Lung (tissue), 17 donors: ENCODE measurements at places on chromosomes 4 and X. TPM values are rescaled to one million over a fixed set of nuclear protein-coding genes. Genes with fewer than 3 reads are reported as not detected.

GRCh38 chrX:132144061-132144460 is 16.2 kb upstream of the FRMD7 start:
- DNase-seq = no peak

GRCh38 chr4:140308366-140309123 is 64.9 kb upstream of the SCOC start:
- DNase-seq = no peak

DNA sequence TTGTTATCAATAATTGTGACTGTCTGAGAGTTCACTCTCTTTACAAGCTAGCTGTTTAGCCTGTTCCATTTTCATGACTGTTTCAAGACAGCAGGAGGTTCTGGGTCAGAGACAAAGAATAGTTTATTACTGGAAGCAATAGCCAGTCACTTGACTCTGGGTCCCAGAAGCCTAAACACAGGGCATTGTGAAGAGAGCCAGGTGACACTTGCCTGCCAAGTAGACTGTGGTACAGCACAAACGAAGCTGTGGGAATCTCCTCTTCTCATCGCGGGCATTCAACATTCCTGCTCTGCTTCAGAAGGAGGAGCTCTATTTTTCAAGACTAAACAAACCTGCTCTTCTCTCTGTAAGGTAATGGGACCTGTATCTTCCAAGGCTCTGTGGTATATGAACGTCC is 485.1 kb downstream of the TRIML1 start:
- no peak for DNase-seq

DNA sequence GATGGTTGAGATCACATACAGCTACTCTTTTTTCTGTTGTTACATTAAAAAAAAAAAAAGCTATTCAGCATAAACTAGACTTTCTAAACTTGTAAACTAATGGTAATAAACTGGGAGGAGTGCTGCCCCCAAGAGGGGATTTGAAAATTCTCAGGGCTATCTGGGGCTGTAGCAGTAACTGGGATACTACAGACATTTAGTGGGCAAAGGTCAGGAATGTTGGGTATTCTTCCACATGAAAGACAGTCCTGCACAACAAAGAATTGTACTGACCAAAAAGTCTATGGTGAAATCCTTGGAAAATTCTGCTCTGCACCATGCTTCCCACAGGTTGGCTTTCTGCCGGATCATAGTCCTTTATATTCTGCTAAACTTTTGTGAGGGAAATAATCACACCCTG is 232.6 kb upstream of the BOD1L1 start:
- no peak for DNase-seq

DNA sequence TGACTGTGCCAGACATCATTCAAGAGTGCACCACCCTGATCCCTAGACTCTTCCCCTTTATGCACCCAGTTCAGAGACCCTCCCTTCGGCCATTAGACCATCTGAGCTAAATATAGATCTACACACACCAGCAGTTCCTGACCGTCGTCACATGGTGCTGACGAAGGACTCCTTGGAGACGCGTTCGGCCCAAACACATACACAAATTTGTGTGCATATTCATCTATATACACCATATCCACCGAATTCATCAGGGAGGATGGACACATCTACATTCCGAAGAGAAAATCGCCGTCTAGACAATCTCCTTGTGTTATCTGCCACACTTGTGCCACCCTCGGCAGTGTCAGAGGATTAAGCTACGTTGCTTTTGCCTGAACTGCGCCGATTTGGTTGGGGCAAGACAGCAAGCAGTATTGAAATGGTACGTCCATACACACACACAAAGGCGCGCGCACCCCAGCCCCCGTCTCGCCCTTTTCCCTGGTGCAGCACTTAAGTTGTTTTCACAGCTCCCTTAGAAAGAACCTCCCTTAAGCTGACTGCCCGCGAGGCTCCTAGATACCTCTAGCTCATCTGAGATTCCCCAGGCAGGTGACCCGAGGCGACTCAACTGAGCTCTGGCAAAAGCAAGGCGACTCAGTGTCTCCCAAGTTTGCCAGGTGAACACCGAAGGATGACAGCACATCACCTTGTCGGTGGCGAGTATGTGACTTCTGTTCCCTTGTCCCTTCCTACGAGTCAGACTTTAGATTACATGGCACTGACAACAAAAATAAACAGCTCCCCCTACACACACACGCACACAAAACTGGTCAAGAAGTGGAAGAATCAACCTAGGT is 1.0 kb downstream of the RASGEF1B start:
- peak; percentile 78 for DNase-seq

DNA sequence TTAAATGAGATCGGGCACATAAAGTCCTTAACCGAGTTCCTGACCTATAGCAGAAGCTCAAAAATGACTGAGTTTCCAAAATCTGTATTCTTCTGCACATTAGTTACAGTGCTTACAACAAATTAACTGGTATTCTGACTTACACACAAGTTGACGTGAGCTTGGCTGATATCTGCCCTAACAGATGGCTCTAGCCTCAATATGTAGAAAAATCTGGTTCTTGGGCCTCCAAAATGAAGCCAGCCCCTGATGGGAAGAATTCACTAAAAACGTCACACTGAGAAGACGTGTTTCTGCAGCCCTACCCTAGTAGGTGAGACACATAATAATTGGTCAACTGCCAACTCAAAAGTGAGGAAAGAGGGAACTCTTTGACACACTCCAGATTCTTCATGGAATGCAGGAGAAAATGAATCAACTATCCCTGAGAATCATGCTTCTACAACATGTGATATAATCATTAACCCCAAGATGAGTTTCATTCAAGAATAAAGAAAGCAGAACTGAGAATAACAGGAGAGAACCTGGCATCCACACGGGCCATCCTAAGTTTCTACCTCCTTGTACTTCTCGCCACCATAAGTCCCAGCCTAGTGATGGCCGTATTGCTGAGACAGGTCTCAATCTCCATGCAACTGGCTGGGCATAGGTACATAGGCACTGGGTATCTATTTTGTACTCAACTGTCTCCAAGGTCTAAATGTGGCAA is 8.2 kb downstream of the STX18 start:
- DNase-seq = no peak

DNA sequence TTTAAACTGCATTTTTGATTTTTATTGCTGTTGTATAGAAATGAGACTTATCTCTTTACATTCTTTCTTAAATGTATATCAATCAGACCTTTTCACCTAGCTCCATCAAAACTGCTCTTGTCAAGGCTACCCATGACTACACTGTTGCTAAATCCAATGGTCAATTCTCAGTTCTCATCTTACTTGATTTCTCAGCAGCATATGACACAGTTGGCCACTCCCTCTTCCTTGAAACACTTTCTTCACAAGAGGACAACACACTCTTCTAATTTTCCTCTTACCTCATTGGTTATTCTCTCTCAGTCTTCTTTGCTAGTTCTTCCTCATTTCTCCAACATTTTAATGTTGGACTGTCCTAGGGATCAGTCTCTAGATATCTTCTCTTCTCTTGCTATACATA is 94.1 kb upstream of the CITED1 start:
- no peak for DNase-seq

DNA sequence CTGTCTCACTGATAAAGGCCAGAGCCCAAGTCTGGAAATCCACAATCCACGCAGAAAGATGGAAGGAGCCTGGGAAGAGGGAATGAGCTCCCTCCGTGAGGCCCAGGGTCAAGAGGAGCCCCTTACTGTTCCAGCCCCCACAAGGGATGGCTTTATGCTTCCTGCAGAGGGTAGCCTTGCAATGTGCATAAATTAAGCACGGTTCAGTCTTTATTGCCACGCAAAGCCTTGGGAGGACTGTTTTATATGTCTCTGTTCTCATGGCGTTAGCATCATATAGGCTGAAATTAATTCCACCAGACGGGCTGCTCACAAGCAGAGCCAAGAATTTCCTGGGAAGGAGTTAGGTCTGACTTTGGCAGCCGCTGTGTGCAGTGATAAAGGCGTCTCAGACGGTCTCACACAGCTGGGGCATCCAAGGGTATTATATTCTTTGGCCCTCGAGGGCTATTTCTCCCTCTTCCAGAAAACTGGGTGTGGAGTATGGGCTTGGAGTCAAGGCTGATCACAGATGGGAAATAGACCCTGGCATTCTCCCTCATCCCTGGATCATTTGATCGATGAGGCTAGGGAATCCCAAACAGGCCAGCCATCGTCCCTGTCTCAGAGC is 38.5 kb downstream of the CYTL1 start:
- peak; percentile 47 for DNase-seq

GRCh38 chr4:37400241-37400881 is 155.8 kb downstream of the NWD2 start:
- DNase-seq = no peak

DNA sequence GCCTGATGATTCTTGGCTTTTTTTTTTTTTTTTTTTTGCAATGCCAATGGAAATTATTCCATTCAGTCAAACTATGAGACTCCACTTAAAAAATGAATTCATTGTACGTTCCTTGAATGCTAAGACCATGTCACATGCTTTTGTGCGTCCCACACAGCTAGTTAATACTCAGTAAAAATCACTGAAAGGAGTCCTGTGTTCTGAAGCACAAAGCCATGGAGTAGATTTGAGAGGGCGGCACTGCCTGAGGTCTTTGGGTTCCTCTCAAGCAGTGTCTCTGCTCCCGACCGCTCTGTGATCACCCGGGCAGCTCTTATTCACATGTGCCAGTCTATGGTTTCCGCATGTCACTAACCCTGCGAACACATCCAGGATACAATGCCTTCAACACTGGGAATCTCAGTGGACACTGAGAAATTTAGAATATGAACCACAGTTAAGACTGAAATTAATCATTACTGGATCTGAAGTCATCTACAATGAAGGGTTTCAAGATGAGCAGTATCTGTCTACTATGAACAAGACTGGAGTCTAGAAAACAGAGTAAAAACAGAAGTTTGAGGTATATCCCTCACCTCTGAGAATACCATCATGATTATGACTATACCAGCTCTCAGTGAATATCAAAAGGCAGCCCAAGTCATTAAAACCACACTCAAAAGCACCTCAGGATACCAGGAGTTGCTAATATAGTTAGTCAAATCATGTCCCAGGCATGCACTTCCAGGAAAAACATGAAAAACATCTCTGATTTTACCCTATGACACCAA is 193.0 kb downstream of the MGST2 start:
- DNase-seq = no peak

The SMARCA1 gene
- 21.3 TPM for total RNA-seq

The CNGA1 gene
- total RNA-seq = 0.48 TPM

The CHM gene
- total RNA-seq = 44.8 TPM

The RTL3 gene
- total RNA-seq = 0.28 TPM

The HSFX2 gene
- total RNA-seq = 0.31 TPM
